ENCODE measurements at places on chromosomes 16 and 17. TPM values are rescaled to one million over a fixed set of nuclear protein-coding genes. Genes with fewer than 3 reads are reported as not detected.

The PRR15L gene
- polyA plus RNA-seq: 0.24 TPM

DNA sequence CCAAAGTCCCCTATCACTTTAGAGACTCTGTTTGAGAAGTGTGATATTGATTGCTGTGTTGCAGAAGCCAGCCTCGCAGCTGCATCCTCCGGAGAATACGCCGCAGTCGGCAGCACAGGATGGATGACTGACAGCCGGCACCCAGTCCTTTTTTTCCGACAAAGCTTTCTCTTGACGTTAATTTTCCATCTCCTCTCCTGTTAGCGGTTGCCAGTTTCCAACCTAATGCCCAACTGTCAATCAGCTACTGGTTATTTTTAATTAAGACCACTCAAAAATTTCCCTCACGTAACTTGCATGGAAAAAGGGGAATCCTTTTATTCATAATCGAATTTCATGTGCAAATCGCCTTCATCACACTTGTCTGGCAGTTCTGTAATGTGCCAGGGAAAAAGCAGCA lies 953.9 kb downstream of the CDH11 start:
- no peaks in the 10 kb centered on the region for H3K27me3 ChIP-seq
- DNase-seq: no peak
- no peak overlapping the region for H3K4me3 ChIP-seq

GRCh38 chr16:11160676-11161115 lies 95.3 kb downstream of the SOCS1 start:
- H3K4me1 ChIP-seq: peaks cover 16% of the 10 kb centered on the region
- no peak overlapping the region for H3K27ac ChIP-seq
- H3K27me3 ChIP-seq: no peaks in the 10 kb centered on the region
- DNase-seq: no peak
- no peak overlapping the region for H3K4me3 ChIP-seq

DNA sequence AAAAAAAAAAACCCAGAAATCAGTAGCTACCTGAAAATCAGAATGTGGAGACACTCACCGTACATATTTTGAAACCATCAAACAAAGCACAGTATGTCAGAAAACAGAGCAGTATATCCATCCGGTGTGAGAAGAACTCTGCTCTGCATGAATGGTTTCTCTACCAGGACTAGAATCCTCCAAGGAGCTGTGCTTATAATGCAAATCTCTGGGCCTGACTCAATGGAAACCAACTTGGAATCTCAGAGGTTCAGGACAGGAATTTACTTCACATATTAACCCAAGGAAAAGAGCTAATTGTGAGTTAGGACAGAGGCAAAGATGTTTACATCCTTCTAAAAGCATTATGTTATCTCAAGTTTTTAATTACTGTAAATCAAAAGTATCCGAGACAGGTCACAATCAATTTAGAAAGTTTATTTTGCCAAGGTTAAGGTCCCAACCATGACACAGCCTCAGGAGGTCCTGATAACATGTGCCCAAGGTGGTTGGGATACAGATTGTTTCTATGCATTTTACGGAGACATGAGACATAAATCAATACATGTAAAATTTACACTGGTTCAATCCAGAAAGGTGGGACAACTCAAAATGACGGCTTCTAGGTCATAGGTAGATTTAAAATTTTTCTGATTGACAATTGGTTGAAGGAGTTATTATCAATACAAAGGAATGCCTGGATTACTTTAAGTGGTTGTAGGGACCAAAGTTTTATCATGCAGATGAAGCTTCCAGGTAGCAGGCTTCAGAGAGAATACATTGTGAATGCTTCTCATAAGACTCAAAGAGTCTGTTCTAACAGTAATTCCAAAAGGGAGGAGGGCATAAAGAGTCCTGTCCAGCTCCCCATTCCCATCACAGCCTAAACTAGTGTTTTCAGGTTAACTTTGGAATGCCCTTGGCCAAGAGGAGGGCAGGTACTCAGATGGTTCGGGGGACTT lies 164.1 kb downstream of the CDH8 start:
- H3K4me1 ChIP-seq: no peaks in the 10 kb centered on the region
- no peaks in the 10 kb centered on the region for H3K27me3 ChIP-seq
- no peak overlapping the region for H3K27ac ChIP-seq
- H3K36me3 ChIP-seq: no peaks in the 10 kb centered on the region
- H3K4me3 ChIP-seq: no peak overlapping the region
- DNase-seq: no peak

DNA sequence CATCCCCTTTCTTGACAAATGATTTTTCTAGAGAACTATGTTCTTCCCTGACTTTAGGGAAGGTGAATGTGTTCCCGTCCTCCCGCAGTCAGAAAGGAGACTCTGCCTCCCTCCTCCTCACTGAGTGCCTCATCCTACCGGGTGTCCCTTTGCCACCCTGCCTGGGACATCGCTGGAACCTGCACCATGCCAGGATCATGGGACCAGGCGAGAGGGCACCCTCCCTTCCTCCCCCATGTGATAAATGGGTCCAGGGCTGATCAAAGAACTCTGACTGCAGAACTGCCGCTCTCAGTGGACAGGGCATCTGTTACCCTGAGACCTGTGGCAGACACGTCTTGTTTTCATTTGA lies 7.4 kb downstream of the NAT9 start:
- no peak overlapping the region for H3K4me3 ChIP-seq
- H3K27me3 ChIP-seq: no peaks in the 10 kb centered on the region
- DNase-seq: peak; percentile 66
- H3K36me3 ChIP-seq: peaks cover 45% of the 10 kb centered on the region

- H3K36me3 ChIP-seq: no peaks in the 10 kb centered on the region
- DNase-seq: no peak
- peak overlapping the region; percentile 13 for H3K27ac ChIP-seq
- no peak overlapping the region for H3K4me3 ChIP-seq
These were observed 74.7 kb downstream of the YPEL2 start for GRCh38 chr17:59405944-59406705.
